ENCODE measurements at places on chromosomes 2 and 18.

DNA sequence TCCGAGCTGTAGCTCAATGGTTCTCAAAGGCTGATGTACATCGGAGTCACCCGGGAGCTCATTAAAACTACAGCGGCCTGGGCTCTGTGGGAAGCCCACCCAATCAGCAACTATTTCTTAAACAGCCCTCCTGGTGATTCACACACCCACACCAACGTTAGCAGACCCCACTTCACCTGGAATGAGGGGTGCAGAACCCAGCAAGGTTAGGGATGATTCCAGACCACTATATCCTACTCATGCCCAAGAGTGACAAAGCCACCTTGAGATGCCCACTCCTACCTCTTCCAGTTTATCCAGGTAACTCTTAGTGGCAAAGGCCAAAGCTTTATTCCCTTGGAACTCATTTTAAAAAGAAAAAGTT lies 149.7 kb downstream of the RHBDD1 start:
- DNase-seq = no peak

- no peak for DNase-seq
Observed at GRCh38 chr18:74528913-74529312, 5.4 kb upstream of the CNDP1 start.

GRCh38 chr2:217293607-217294006 lies 433.7 kb upstream of the TNP1 start:
- DNase-seq = no peak

DNA sequence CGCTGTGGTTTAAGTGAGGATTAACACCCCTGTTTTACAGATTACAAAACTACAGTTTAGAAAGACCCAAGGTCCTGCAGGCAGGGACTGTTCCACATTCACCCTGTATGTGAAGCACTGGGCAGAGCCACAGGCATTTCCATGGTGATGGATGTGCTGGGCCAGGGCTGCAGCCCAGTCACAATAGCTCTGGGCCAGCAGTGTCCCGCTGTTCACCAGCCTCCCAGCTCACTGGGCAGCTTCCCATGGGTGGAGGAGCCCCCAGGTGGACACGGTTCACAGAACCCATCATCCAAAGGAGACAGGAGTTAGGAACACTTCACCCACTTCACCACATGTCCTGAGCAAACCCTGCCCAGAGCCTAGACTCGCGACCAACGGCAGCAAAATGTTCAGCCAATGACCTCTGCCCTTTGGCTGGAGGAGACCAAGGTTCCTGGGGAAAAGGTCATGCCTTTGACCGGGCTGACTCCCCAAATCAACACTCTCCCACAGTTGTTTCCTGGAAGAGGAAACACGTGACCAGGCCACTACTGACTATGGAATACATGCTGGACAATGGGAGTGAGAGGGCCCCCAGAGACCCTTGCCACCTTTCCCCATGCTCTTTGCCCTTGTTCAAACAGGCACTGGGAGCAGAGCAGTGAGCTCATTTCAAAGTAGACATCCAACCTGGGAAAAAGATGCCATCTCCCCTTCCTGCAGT lies 28.0 kb upstream of the SLC35F6 start:
- DNase-seq = no peak

DNA sequence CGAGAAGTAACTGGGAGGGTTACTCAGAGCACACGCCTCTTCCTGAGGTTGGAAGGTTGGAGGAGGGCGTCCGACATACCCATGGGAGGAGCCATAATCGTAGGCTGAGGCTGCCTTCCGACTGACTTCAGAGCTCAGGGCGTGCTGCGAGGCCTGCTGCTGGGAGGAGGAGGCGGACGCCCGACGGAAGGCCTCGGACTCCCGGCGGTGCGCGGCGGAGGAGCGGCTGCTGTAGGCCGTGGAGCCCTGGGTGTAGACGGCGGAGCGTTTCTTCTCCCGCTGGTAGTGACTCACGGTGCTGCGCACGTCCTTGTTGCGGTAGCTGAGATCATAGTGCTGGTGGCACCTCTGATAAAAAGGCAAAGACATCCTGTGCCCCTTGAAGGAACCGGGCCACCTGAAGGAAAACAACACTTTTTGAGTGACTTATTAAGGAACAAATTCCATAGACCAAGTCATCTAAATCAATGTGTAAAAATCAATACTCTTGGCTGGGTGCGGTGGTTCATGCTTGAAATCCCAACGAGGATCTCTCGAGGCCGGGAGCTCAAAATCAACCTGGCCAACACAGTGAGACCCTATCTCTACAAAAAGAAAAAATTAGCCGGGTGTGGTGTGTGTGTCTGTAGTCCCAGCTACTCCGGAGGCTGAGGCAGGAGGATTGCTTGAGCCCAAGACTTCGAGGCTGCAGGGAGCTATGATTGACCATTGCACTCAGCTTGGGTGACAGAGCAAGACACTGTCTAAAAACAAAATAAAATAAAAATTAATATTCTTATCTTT lies 4.7 kb downstream of the MYOM1 start:
- DNase-seq = no peak

GRCh38 chr2:127066942-127067341 lies 40.0 kb downstream of the BIN1 start:
- DNase-seq = no peak

GRCh38 chr2:217795706-217796465 lies 206.9 kb downstream of the TNS1 start:
- no peak for DNase-seq

DNA sequence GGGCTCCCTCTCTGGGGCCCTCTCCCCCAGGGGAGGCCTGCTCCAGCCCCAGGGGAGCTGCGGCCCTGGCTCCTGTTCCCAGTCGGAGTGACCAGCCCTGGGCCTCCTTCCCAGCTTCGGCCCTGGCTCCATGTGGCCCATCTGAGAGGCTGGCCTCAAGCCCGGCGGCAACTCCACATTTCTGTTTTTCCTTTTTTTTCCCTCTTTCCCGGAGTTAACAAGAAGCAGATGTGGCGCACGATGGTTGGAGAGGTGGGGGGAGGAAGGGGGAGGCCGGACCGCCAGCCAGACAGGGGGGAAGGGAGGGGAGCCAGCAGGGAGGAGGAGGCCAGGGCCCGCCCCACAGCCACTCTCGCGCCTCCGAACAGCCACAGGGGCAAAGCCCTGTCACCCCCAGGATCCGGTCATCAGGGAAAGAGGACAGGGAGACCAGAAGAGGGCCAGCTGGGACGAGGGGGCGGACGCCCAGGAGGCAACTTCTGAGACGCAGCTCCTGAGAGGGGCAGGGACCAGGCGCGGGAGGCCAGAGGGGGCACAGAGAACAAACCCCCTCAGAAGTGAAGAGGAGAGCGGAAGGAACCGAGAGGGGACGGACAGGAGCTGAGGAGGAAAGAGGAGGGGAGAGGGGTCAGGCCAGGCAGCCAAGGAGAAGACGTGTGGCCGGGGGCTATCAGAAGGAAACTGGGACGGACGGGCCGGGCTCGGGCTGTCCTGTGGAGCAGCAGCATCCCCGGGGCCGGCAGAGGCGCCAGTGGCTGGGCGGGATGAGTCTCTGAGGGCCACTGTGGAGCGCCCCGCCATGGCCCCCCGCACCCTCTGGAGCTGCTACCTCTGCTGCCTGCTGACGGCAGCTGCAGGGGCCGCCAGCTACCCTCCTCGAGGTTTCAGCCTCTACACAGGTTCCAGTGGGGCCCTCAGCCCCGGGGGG lies at the start of gene EMILIN1:
Gene EMILIN1 (plus strand): TSS at position 349 of the 928 bp plus-strand sequence. CDS start 451 bp downstream, at position 800.
- DNase-seq = peak; percentile 96

DNA sequence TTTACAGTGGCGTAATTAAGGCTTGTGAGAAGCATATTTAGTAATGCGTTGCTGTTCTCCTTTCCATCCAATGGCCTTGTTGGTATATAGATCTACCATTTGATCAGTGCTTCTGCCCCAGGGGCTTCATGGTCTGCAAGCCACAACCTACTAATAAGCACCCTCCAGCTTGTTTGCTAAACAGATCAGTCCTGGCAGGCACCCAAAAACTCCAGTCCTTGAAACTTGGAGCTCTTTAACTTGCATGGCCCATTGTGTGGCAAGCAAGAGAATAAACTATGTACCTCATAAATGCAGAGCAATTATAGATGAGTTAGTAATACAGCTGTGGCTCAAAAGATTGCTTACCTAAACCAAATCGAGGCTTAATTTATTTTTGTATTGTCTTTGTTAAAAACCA lies 158.5 kb downstream of the FTCDNL1 start:
- DNase-seq = peak; percentile 25

DNA sequence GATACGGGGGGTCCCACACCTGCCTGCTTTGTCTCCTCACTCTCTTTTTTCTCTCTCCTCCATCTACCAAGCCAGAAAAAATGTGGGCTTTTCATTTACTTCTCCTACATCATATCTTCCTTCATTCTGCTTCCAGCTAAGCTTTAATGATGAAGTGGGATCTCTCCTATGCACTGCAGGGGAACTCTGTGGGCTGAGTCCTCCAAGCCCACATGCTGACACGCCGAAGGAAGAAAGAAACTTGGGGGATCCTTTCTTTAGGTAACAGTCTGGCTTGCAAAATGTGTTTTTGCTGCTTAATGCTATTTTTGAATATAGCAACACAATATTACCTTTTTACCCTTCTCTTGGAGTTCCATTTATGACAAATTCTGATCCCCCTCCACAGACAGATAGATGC lies 33.6 kb upstream of the YWHAQ start:
- no peak for DNase-seq

- DNase-seq = no peak
Observed at GRCh38 chr2:111171337-111171930, 50.7 kb downstream of the BCL2L11 start.

DNA sequence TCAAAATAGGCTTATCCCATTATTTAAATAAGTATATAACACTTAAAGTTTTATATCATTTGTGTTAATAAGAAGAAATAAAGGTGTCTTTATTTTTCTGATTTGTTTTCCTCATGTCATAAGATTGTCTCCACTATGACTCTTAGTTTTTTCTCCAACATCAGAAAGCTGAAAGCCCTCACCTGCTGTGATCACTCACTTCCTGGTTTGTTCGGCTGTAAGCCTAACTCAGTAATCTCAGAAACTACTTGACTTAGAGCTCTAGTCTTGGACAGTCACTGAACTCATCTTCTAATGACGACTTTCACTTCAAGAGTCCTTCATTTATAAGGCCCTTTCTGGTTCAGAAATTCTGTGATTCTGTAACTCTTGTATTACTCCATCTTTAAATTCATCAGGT lies 311.0 kb downstream of the ZEB2 start:
- no peak for DNase-seq

- DNase-seq = no peak
Observed at GRCh38 chr2:230721712-230722111, 9.1 kb downstream of the CAB39 start.

- peak; percentile 73 for DNase-seq
Observed at GRCh38 chr2:158967731-158968395, 577 bp upstream of the TANC1 start.

DNA sequence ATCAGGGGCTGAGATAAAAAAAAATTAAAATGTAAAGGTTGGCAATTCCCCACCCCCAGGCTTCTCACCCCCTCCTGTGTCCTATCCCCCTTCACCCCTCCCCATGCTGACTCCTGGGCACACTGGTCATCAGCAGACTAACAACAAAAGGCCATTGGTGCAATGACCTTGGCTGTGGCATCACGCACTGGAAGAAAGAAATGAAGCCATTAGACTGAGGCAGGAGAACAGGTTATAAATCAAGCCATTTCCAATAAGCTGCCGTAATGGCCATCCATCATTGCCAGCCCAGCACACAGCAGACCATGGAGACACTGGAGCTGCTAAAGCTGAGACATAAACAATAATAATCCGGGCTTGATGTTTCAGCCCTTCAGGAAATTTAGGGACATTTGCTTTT lies 342.4 kb upstream of the ETAA1 start:
- no peak for DNase-seq
